Activated CD4-positive, alpha-beta T cell treated with anti-CD3 and anti-CD28 coated beads, Interleukin-2, amount 50 U/mL, for 24 hours (primary cell): ENCODE measurements at places on chromosomes 4 and X.

- DNase-seq, result no peak
These were observed 47.6 kb downstream of the MAML3 start for GRCh38 chr4:140106289-140106844.

DNA sequence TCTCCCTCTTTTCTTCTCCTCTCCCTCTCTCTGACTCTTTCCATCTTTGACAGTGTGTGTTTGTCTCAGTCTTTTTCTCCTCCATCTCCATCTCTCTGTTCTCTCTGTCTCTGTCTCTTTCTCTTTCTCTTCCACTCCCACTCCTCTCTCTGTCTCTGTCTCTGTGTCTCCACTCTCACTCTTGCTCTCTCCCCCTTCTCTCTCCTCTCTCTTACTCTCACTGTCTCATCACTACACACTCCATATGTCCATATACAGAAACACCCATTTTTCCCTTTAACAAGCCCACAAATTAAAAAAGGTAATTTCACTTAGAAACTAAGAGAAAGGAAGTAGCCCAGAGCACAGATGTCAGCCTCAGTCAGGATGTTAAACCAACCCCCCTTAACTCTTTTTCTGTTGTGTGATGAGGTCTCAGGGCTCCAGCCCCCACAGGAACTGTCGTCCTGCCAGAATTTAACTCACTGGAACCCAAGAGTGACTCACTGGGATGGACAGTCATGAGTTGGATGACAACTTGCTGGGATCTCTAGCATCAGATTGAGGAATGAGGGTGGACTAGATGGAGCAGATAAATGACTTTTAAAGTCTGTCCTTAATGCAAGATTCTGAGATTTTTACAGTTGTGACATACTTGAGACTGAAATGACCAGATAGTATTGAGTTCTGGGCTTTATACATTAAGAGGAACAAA lies 27.5 kb downstream of the OTUD6A start:
- no peak for DNase-seq

DNA sequence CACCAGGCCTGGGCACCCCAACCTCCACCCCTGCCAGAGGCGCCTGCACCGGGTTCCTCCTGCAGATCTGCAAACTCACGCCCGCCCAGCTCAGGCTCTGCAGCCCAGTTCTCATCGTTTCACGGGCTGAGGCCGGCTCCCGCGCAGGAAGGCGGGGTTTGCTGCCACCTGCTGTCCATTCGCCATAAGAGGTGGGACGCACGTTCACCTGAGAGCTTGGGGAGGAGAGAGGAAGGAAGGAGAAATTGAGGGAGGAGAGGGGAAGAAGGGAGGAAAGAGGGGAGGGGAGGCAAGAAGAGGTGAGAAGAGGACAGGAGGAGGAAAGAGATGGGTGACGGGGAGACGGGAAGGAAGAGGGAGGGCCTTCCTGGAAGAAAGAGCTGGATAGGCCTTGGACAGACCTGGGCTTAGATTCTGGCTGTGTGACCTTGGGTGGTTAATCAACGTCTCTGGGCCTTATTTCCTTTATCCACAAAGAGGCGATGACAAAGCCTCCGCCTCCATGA lies 114.5 kb downstream of the ADRA2C start:
- DNase-seq, result peak; percentile 51

GRCh38 chr4:128483041-128483440 lies 195.4 kb upstream of the PGRMC2 start:
- no peak for DNase-seq

DNA sequence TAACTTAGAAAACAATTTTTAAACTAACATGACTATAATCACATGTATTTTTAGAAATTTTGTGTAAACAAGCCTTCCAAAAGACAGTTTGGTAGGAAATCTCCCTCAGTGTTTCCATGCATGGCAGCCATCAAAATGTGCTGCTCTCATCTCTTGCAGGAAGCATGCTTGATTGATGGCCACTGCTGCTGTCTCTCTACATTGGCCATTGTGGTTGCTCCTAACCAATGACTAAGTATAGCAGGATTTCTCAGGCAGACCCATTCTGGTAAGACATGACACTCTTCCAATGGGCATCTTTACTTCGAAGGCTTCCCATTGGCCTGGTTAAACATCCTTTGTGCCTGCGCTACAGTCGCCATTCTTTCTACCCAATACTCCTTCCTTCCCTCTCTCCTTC lies 78.9 kb upstream of the GUCY1A1 start:
- DNase-seq, result no peak

GRCh38 chrX:39582091-39582490 lies 515.7 kb downstream of the BCOR start:
- DNase-seq, result no peak

GRCh38 chrX:87391742-87392141 lies 125.9 kb upstream of the KLHL4 start:
- DNase-seq, result no peak

DNA sequence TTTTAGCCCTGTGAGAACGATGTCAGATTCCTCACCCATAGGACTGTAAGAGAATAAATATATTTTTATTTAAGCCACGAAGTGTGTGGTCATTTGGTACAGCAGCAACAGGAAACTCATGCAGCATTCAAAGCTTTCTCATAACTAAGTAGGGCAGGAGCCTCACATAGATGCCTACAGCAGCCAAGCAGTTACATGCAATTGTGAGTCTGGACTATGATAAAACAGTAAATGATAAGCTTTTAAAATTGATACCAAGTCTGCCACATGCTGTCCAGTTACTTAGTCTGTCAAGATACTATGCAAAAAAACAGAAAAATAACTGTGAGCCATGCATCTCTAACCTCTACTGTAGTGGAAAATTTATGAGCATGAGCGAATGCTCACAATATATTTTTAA lies 359.6 kb downstream of the HS3ST1 start:
- no peak for DNase-seq
